Fibroblast of skin of back (primary cell): ENCODE measurements at places on chromosomes 12 and 14.

DNA sequence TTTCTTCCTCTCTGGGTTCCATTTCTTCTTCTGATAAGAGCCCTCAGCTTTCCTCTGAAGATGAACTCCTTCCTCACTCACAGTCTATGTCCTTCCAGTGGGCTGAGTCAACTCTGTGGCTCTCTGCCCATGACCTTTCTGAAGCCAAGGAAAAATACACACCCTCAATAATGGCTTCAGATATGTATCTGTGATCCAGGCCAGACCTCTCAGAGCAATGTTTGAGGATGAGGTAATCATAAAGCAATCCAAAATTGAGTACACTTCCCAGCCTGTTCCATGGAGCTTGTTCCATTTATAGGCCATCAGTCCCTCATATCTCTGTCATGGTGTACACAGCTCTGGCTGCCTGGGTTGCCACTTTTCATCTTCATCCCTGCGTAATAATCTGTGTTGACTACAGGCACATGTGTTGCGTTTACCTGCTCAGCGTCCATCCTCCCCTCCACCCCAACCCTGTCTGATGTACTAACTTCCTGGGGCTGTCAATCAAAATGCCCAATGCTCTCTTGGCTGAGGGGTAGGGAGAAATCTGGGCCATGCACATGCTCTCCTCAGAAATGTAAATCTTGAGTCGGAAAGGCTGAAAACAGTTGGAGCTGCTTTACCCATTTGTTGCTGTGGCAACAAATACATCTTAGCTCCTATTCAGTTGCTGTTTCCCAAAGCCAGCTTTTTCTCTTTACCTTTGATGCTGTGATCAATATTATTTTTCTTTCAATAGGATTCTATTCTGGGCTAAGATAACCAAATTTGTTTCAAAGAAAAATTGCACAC is 377.8 kb upstream of the TMEM132C start:
- peak; percentile 58 for DNase-seq

GRCh38 chr12:41221491-41221890 is 33.4 kb downstream of the PDZRN4 start:
- DNase-seq: no peak

GRCh38 chr14:87067591-87067990 is 925.4 kb downstream of the GALC start:
- peak; percentile 8 for DNase-seq

GRCh38 chr14:54207476-54208462 is 189.0 kb upstream of the CDKN3 start:
- peak; percentile 64 for DNase-seq

DNA sequence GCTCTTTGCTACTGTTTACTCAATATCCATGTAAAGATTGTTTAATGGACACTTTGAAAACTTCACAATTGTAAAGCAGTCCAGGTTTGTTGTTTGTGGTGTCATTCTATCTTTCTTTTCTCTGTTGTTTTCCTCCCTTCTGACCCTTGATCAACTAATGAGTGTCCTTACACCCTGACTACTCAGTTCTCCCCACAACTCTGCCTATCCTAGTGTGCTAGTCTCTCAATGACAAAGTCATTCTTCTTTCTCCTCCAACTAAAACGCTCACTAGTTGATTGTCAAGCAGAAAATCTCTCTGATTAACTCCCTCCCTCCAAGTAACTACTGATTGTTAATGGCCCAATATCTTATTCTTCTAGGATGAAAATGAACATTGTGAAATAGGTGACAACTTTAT is 148.5 kb upstream of the FBXO33 start:
- DNase-seq: no peak
